ENCODE measurements at places on chromosomes 1 and 21.

DNA sequence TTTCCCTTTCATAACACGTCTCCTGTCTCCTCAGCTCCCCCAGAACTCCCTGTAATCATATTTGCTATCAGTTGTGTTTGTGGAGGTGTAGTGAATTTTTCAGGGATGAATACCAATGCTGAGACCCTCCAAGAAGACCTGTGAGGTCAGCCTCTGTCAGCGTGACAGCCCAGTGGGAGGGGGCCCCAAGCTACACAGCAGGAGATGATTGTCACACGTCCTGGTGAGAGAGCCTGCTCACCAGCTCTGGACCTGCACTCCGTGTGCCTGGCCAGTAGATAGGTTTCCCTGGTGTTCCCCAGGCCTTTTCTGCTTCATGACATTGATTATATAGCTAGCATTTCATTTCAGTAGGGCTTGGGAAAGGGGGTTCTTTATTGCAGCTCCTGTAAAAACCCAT, 421.5 kb downstream of the KIF26B start:
- DNase-seq = no peak

- no peak for DNase-seq
These were observed 4.9 kb downstream of the IL12RB2 start for GRCh38 chr1:67312615-67313014.

DNA sequence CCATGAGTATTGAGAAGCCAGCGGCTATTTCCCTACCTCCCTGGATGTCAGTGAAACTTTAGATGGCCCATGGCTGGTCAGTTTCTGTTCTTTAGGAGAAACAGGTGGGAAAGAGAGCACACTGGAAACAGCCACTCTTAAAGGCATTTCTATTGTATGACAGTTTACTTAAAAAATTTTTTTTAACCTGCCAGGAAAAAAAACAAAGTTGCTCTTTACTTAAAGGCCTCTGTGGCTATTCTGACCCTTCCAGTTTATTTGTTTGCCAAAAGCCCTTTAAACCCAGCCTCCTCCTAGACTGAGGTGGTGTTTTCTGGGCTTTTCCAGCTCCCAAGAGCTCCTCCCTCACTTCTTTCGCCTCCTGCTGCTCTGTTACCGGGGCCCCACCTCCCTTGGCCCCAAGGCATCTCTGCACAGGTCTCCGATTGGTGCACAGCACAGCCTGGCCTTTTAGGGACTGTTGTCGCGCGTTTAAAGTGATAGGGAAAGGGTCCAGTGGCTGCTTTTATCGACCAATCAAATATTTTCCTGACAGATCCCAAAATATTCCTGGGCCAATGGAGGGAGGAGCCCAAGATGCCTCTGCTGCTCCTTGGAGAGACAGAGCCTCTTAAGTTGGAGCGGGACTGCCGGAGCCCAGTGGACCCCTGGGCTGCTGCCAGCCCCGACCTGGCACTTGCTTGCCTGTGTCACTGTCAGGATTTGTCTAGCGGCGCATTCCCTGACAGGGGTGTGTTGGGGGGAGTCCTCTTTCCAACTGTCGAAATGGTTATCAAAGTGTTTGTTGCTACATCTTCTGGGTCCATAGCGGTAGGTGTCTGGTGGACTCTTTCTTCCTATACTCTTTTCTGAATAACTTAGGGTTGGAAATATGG, at the start of gene SH3BGR:
SH3BGR (plus strand) TSS at position 639 of the 875 bp plus-strand sequence; CDS start at position 766, 127 bp downstream.
- no peak for DNase-seq

GRCh38 chr1:180616439-180616838, 15.4 kb upstream of the XPR1 start:
- no peak for DNase-seq

- no peak for DNase-seq
These were observed 42.3 kb upstream of the RUNX3 start for GRCh38 chr1:24972221-24972914.

DNA sequence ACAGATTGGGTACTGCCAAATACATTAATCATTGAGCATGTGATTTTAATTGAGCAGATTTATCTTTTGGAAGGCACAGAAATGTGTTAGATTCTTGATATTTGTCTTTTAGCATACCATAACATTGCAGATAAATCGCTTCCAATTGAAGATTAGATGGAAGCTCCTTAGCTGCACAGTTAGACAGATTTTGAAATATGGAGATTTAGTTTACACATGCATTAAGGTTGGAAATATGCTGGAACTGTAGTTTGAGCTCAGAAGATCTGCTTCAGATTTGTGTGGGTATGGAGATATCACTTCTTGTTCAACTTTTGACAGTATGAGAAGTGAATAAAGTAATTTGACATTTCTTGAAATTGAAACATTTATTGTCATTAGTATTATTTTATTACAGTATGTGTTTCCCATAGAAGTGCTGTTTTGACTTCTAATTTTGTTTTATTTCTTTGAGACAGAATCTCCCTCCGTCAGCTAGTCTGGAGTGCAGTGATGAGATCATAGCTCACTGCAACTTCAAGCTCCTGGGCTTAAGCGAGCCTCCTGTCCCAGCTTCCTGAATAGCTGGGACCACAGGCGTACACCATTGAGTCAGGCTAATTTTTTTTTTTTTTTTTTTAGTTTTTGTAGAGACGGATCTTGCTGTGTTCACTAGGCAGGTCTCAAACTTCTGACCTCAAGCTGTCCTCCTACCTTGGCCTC, 29.1 kb downstream of the THRAP3 start:
- DNase-seq = no peak

DNA sequence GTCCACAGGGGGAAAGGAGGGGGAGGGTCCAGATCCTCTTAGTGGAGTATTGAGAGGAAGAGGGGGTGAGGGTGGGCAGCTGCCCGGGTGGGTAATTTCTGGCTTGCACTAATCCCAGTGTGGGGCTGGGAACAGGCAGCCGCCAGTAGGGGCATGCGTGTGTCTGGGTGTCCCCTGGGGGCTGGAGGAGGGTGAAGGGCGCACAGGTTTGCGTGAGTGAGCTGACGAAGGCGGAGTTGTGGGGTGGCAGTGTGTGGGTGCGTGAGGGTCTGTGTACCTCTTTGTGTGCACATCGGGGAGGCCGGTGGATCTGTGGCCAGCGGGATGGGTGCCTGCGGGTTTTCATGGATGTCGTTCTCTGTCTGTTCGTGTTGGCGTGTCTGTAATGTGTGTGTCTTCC, 97.3 kb downstream of the PAX7 start:
- DNase-seq = no peak

- no peak for DNase-seq
These were observed at the start of gene FAM177B for GRCh38 chr1:222736972-222737371. FAM177B (plus strand) TSS chr1:222737202; CDS start chr1:222746546, 9,344 bp downstream.

DNA sequence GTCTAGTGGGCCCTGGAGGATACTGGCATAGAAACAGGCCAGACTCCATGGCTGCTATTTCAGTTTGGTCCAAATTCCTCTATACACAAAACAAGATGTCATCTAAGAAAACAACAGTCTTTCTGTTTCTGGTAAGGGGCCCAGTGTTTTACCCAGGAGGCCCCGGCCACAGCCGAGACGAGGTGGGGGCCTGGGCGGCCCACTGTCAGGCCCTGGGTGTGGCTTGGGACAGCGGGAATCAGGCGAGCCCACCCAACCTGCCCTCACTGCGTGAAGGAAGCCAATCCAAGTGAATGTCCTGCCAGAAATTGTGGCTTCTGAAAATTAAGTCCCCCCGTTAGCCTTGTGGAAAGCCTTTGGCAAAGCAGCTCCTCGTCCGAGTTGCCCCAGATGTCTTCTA, 31.2 kb upstream of the GPR153 start:
- no peak for DNase-seq

- DNase-seq = no peak
These were observed 383.8 kb downstream of the LMO4 start for GRCh38 chr1:87712261-87713010.

- DNase-seq = no peak
These were observed 28.9 kb downstream of the PBX1 start for GRCh38 chr1:164587617-164588501.

DNA sequence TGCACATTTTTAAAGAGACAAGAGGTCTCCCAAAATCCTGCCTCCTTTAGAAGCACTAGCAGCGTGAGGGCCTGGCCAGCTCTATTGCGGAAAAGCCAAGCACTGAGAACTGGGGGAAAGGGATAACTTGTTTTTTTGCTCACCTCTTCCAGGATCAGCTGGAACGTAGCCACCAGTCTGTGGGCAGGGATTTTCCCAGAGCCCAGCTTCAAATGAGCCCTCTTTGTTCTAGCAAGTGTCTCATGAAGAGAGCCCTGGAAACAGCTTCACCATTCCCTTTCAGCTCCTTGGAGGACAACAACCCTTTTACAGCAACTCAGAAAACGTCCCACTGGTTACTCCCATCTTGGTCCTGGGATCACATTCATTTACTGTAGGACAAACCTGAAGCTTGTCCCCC, 195.4 kb downstream of the LMX1A start:
- no peak for DNase-seq

GRCh38 chr1:208135354-208135753, 108.8 kb downstream of the PLXNA2 start:
- DNase-seq = no peak

- DNase-seq = no peak
These were observed 11.3 kb downstream of the RWDD2B start for GRCh38 chr21:29007810-29008209.
